Activated CD4-positive, CD25-positive, alpha-beta regulatory T cell (primary cell): ENCODE measurements at places on chromosomes 4 and X.

- no peak for DNase-seq
Measured at GRCh38 chr4:86184901-86185285, 175.0 kb downstream of the MAPK10 start.

DNA sequence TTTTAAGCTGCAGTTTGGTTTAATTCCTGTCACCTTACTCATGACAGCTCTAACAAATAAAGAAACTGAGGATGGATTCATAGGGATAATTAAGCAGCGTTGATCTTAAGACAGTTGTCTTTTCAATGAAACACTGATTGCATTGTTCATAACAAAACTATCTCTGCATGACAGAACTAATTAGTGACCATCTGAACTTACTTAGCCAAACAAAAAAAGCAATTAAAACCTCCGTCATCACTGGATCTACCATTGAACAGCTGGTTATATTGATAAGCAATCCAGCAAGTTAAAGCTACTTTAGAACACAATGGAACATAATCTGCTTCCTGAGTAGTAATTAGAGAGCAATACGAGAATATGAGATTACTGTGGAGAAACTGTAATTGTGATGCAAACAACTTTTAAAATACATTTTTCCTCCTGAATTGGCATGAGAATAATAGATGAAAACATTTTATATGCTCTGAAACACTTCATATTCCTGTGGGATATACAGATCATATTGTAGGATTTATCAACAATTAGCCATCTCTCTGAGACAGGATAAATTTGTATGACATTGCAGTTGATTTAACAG is 2576.8 kb downstream of the PCDH7 start:
- no peak for DNase-seq

DNA sequence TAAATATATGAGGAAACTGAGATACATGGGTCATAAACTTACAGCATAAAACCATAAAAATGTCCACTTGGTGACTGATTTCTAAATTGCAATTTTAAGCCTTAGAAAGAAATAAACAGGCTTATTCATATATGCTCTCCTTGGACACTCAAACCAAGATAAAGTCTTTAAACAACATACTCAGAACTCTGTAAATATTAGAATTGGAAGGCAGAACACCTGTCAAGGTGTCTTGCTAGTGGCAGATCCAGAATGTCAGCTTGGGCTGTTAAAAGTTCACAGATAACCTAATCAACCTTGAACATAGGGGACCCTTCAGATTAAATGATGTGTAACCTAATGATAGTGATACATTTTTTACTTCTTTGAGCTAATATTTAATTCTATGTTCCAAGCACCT is 208.1 kb upstream of the ARSJ start:
- DNase-seq = no peak

DNA sequence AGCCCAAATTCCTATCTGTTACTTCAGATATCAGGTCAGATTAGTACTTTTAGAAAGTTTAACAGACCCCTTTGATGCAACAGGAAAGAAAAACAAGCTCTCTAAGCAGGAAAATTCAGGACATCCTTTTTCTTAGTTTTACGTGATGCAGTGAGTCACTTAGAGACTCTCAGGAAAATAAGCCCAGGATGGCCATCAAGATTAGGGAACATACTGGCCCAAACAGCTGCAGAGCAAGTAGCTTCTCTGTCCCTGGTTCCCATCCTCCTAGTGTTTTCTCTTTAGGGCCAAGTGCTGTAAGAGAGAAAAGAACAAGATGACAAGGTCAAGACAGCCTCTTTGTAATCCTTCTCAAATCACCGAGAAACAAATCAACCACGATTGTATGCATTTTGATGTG is 219.1 kb downstream of the ZNF674 start:
- DNase-seq = no peak

- no peak for DNase-seq
Measured at GRCh38 chrX:10608099-10608498, 12.3 kb downstream of the MID1 start.

- no peak for DNase-seq
Measured at GRCh38 chrX:23754664-23755063, 11.6 kb upstream of the ACOT9 start.

GRCh38 chr4:109184491-109184961 is 117.9 kb downstream of the COL25A1 start:
- no peak for DNase-seq

DNA sequence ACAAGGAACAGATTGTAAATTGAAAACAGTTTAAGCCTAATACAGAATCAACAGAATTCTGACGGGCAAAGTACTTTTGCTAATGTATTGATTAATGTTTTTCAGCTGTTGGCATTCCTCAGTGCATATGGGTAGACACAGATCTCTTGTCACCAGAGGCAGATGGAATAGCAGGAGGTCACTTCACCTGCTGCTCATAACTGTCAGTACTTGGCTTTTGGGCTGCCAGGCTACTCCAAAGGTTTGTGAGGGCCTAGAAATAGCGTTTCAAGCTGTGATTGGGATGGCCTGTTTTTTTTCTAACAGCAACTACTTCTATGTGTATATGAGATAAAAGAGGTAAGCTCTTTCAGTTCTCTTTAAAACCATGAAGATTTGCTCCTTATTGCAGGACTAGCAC is 307.5 kb upstream of the ANXA10 start:
- no peak for DNase-seq

DNA sequence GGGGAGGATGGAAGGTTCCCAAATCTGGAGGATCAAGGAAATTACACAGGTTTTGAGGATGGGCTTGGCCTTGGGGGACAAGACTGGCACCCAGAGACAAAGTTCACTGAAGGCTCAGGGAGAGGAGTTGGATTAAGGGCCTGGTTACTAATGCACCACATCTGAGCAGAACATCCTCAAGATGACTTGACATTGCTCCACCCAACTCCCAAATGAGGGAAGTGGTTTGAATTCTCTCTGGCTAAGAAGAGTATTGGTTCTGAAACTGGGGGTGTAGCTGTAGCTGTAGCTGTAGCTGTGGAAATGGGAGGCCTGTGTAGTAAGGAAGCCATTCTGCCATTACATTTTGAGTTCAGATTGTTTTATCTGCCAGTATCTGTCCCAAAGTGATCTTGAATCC is 129.4 kb downstream of the RASL11B start:
- DNase-seq = no peak

DNA sequence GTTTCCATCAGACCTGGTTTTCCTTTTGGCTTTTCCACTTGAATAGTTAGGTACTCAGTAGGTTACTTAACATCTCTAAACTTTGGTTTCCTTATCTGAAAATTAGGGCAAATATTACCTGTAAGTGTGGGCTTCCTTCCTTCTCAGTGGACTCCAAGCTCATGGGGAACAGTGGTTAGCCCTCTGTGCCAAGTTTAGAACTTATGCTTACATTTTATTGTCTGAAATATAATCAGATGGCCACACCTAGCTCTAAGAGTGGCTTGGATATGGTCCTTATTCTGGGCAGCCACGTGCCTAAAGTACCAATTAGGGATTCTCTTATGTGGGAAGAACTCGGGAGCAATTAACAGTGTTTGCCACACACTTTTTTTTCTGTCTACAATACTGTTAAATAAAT is 133.9 kb downstream of the UCHL1 start:
- DNase-seq = no peak

DNA sequence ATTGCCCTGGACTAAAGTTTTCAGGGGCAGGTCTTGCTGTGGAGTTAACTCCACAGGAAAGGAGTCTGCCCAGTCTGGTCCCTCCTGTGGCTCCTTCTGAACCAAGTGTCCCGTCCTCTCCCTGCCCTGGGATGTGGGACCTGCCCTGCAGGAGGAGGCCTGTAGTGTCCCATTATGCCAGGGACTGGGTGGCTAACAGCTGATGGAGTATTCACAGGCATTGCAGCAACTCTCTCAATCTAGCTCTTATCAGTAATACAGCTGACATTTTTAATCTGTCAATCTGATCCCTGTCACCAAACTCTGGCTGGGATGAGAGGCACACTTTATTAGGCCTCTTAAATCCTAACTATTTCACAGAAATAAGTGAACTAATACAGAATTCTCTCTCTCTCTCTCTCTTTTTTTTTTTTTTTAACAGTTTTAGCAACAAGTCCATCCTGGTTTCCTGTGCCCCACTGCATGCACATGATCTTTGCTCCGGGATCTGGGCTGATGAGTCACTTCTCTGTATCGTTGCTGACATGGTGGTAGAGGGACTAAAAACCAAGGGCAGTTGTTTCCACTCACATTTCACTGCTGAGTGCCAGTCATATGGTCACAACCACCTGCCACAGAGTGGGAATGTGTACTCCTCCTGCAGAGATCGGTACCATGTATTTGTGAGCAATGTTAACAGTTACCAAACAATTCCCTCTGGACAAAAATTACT is 39.1 kb downstream of the HAND2 start:
- DNase-seq = no peak

GRCh38 chrX:102580891-102581290 is 18.4 kb upstream of the ARMCX5 start:
- no peak for DNase-seq

DNA sequence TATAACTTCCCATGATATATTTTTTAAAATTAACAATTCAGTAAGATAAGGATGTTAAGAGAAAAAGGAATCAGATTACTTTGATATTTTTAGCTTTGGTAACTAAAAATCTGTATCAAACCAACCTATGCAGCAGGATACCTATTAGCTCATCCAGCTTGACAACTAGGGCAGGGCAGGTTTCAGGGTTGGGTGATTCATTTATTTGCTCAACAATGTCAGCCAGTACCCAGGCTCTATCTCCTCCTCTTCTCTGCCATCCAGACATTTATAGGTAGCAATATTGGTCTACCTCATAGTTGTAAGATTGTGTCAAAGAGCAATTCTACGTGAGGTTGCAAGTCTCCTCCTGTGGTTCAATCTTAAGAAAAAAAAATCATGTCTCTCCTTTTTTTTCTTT is 421.9 kb downstream of the ANKRD50 start:
- DNase-seq = no peak

DNA sequence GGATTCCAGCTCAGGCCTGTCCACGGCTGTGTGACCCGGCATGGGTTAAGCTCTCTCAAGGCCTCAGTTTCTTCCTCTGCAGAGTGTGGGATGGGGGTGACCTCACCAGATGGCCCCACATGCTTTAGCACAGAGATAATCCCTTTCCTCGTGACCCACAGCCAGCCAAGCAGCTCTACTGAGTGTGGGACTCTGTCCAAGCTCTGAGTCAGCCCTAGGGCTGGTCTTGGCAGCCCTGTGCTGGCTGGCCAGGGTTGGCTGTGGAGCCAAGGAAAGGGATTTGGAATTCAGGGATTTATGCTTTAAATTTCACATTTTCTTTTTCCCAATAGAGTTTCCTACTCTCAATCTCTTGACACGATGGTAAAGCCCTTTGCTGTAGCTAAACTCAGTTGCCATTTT is 19.7 kb upstream of the SPON2 start:
- no peak for DNase-seq

- DNase-seq = peak; percentile 37
Measured at GRCh38 chr4:56909086-56909894, 1.6 kb downstream of the REST start.

DNA sequence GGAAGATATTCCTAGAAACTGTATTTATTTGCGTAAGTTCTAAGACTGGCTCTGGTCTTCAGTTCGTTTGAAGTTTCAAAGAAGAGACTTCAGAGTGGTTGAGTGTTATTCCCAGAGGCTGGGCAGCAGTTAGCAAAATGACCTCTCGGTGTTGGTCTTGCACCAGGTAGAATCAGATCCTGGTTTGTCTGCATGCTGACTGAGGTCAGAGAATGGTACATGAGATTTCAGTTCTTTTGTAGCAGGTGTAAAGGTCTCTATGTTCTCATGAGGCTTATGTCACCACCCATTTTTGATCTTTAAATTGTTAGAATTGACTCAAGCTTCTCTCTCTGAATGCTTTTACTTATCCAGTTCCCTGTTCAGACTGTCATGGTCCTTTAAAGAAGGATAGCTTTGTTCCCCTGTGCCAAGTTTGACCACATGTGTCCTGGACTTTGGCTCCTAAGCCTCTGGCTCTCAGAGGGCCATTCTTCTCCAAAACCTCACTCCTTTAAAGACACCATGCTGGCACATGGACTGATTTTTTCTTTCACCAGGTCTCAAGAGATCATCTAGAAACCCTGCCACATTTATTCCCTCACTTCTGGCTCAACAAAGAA is 355.8 kb upstream of the BOD1L1 start:
- DNase-seq = no peak
